Lower leg skin (tissue), 4 donors: ENCODE measurements at places on chromosomes 2 and 18.
A peak's percentile ranks its signal among the peaks of the same experiment; 100 is the strongest.

DNA sequence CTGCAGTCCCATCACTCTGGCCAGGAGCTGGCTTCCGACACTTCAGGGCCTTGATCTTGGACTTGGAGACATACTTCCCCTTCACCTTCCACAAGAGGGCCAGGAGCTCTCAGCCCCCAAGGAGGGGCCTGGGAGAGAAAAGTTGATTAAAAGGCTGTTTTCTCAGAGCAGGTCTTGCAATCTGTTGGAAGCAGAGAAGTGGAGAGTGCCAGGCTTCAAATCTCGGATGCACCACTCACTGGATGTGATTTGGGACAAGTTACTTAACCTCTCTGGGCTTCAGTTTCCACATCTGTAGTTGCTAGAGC lies 255.3 kb downstream of the CYP26B1 start:
- peak; percentile 7 for DNase-seq

- DNase-seq, result peak; percentile 32
These were observed 100.2 kb upstream of the MYCN start for GRCh38 chr2:15840148-15840547.

GRCh38 chr18:74154716-74155115 lies 6.4 kb downstream of the TIMM21 start:
- no peak for DNase-seq

DNA sequence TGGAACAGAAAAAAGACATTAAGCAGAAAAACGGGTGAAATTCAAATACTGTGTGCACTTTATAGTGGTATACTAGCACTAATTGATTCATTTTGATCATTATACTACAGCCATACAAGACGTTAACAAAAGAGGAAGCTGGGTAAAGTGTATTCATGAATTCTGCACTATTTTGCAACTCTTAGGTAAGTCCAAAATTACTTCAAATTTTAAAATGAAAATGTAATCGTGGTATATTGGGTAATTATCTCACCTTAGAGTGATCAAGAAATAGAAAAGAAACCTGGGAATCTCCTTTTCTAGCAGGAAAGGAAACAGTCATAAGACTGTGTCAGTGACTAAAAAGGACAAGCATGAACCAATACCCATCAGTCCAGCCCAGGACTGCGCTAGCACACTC lies 5.4 kb downstream of the TGFBRAP1 start:
- DNase-seq, result no peak

DNA sequence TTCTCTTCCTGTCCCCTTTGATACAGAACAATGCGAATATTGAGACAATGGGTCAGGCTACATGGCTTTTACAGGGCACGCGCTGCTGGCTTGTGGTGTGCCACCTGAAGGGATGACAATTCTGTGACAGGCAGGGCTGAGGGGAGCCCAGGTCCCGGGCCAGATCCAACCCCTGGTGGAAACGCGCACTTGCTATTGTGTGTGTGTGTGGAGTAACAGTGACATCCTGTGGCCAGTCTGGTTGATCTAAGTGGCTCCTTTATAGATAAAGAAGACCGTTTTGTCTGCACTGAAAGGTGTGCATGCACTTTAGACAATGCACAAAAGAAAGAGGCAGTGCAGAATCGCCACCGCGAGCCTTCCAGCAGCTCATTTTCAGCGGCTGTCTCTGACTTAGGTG lies 273.6 kb downstream of the HRH4 start:
- DNase-seq, result no peak

DNA sequence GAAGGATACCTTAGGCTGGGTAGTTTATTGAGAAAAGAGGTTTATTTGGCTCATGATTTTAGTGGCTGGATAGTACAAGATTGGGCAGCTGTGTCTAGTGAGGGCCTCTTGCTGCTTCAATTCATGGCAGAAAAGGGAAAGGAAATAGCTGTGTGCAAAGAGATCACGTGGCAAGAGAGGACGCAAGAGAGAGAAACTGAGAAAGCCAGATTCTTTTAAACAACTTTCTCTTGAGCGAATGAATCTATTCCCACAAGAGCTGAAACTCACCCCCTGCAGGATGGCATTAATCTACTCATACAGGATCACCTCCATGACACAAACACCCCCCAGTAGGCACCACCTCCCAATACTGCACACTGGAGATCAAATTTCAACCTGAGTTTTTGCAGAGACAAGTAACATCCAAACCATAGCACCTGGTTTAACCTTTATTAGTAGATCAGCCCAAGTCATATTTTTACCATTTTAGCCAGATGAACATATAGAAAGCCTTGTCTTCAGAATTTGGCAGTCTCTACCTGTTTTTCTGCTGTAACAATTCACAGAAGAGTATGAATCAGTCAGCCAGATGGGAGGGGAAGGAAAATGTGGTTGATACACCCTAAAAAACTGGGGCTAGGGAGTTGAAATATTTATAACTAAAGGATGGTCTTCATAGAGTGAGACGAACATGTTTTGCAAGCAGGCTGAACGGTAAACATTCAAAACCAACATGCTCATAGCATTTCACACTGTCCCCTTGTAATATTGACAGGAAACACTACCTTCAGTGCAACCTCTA lies 73.9 kb upstream of the NCKAP5 start:
- no peak for DNase-seq

- no peak for DNase-seq
These were observed 11.3 kb downstream of the TANC1 start for GRCh38 chr2:158979772-158980171.
